GM04503 (cell line): ENCODE measurements at places on chromosomes 12 and 14.
A peak's percentile ranks its signal among the peaks of the same experiment; 100 is the strongest.

- no peak for DNase-seq
Measured at GRCh38 chr12:26890784-26891183, 47.0 kb downstream of the INTS13 start.

DNA sequence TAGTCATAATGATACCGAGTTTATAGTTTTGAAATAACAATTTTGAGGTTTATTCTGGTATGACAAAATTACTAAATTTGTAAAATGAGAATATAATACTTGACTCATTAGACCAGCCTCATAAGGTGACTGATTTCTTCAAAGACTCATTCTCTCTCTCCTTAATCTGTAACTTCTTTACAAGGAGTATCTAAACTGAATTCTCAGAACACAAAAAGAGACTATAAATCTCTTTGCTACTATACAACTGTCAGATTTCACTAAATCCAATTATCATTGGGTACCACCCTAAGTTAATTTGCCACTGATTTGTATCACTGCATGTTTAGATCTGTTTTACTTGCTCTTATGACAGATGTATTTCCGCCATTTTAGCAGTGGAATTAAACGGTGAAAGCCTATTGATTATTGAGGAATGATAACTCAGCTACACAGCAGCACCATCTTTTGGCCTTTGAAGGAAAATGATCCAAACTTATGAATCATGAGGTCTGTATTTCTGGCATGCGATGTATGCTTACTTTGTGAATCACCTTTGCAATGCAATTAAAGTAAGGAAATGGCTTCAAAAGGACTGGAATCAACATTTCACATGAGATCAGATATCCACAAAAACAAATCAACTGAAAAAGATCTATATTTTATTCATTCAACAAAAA lies 161.2 kb downstream of the RERGL start:
- DNase-seq: peak; percentile 6

- no peak for DNase-seq
Measured at GRCh38 chr12:53510181-53510812, 3.0 kb upstream of the NPFF start.

DNA sequence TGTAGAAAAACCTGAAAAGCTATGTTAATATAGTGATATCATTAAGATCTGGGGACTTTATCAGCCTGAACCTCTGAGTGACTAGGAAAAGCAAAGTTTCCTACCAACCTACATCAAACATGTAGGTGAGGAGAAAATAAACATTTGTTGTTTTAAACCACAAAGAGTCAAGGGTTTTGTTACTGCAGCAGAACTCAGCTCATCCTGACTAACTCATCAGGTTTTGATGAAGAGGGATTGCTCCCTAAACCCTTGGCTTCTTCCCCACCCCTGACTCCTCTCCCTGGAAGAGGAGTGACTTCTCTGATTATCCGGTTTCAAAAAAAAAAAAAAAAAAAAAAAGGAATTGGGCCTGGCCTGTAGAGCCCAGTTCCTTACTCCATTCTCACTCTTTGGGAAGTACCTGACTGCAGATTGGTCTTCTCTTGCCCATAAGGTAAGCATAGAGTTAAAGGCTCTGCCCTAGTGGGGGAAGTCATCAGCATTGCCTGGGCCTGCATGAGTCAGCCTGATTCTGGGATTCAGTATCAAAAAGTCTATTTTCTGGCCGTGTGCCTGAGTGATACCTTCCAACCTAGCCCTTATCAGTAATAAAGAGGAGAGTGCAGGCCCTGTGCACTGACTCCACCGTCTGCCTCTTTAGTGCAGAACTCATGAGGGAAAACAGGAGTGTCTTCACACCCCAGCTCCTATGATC lies 16.9 kb downstream of the BDKRB1 start:
- no peak for DNase-seq

DNA sequence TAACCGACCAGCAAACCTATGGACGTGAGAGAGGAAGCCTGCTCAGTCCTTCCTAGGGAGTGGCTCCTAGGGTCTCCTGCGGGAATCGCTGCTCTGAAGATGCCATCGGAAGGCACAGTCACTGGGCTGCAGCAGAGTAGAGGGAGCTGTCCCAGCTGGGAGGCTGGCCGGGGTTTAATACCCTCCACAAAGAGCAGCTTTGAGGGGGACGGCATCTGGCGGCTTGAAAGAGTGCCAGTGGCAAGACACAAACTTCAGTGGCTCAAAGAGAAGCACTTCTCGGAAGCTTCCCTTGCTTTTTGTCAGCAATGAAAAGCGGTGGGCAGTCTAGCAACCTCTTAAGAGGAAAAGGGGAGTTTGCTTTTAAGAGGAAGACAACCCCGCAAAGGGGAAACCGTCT lies 114.6 kb downstream of the TMEM132C start:
- DNase-seq: no peak

- DNase-seq: no peak
Measured at GRCh38 chr12:25833657-25834056, 124.8 kb upstream of the RASSF8 start.

DNA sequence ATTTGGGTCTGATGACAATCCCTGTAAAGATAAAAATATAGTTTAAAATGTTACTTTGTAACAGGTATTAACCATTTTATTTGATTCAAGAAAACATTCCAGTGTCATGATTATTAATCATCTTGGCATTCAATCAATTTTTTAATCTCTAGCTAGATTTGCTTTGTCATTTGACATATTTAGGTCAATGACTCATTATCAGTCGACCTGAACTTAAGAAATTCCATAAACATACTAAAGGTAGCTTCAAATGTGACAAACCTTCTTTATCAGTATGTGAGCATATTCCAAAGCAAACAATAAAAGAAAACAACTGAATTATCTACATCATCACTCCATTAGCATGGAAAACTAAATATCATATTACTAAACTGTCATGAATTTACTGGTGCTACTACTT lies 50.8 kb upstream of the CDKL1 start:
- DNase-seq: no peak

DNA sequence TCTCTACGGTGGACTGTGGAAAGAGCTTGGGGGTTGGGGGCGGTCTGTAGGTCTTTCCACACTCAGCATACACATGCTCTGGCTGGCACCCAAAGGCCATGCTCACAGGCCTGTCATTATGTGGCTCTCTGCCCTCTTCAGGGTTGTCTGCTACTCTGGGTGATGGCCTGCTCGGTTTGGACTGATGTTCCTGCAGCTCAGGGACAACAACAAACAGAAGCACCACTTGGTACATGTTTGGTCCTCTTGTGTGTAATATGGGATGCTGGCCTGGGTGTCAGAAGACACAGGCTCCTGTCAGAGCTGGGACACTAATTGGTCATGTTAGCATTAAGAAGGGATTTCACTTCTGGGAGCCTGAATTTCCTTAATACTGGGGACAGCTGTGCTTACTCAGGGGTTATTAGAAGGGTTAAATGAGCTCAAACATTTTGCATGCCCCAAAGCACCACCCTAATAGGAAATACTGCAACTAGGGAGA lies 32.7 kb upstream of the SELPLG start:
- no peak for DNase-seq

GRCh38 chr14:65107200-65107599 lies 4.9 kb upstream of the MAX start:
- no peak for DNase-seq

DNA sequence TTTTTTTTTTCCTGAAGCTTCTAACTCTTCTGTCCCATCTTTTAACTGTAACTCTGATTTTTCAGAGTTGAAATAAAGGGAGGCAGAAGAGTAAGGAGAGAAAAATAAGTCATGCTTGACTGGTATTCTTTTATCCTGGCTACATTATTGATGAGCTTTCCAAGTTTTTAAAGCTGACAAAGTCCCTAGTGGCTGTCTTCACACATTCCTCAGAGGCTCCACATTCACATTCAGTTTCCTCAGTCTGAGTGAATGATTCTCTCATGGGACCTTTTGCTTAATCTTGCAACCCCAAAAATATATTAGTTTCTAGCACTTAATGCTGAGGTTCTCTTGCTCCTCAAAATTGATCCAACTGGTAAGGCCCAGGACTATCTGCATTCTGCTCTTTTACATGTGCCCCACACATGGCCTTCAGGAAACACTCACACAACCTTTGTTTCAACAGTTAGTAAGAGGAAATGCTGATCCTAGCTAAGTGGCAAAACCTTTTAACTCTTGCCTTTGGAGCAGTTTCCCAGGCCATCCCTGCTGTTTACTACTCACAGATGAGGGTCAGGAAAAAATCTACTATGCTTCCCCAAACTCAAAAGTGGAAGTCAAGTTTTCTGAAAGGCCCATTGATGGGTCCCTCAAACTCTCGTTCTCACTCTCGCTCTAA lies 61.7 kb upstream of the SLC6A15 start:
- peak; percentile 1 for DNase-seq

DNA sequence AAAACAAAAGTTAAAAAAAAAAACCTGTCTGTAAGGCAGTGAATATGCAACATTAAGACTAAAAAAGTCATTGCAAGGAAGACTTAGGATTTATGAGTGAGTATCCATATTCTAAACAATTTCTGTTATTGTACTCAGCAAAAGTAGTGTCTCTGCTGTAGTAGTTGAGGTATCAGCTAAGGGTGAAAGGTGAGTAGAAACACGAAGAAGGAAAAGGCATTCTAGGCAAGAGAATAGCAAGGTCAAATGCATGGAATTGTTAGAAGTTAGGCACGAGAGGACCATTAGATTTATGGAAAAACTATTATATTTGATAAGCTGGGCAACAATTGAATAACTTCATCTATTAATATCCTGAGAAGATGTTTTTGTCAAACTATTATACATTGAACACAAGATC lies 1.8 kb downstream of the EID3 start:
- DNase-seq: no peak

GRCh38 chr14:31596342-31597095 lies 35.3 kb downstream of the NUBPL start:
- peak; percentile 27 for DNase-seq

- DNase-seq: no peak
Measured at GRCh38 chr12:121248622-121249021, 38.7 kb downstream of the P2RX4 start.

GRCh38 chr12:8078398-8078797 lies 3.7 kb upstream of the NECAP1 start:
- no peak for DNase-seq

DNA sequence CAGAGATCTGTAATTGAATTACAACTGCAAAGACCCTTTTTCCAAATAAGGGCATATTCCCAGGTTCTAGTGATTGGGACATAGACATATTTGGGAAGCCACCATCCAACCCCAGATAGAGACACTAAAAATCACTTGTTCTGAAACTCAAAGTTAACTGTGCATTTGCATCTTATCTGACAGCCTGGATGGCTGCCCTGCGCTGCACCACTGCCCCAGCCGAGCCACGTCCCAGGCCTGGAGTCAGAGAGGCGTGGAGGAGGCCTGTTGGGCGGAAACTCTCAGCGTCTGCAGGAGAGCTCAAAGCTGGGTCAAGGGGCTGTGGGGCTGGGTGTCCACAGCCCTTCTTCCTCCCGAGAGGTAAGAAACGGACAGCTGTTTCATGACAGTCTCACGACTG lies 124.4 kb downstream of the RIMBP2 start:
- no peak for DNase-seq

DNA sequence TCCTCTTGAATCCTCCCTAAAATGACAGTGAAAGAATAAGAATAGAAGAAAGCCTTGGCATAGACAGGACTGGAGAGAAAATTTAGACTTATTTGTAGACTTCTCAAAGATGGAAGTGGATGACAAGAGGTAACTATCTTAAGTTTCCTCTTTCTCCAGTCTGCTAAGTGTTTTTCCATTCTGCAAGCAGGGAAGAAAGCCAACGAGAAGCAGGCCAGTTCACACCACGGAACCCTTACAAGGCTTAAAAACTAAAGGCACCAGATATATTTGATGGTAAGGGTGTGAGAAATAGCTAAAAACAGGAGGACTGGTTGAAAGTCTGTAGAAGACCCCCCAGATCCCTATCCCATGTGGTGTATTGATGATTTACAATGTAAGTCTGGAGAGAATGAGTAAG lies 82.9 kb upstream of the GPHB5 start:
- no peak for DNase-seq

DNA sequence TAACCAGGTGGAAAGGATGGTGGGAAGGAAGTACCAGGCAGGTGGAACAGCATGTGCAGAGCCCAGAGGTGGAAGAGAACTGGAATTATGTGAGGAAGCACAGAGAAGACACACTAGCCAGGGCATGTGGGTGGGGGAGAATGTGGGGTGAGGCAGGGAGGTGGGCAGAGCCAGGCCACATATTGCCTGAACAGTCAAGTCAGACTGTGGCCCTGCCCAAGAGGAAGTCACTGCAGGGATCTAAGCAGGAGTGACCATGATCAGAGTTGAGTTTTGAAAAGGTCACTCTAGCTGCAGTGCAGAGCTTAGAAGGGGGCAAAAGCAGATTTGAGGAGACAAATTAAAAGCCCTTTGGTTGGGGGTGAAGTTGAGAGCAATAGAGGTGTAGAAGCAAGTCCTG lies 114.0 kb upstream of the SLC38A2 start:
- DNase-seq: no peak

DNA sequence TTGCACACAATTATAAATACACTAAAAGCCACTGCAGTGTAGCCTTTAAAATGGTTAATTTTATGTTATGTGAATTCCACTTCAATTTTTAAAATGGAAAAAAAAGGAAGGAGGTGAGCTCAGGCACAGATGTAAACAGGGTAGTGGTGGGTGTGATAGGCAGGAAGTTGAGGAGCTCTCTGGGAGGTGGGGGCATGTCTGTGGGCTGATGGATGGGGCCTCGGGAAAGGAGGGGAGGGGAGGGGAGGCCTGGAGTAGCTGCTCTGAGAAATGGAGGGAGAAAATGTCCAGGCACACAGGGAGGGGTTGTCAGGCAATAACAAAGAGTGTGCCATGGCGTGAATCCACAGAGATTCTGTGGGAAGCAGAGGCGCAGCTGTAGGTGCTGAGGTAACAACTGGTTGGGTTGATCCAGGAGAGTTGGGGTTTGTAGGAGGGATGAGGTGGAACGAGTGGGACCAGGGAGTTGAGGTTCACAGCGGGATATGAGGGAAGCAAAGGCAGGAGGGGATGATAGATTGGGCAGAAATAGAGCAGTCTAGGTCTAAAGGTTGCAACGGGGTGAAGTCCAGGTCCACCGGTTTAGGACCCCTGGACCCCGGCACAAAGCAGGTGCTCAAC lies 57.2 kb downstream of the LTBP2 start:
- DNase-seq: no peak

- no peak for DNase-seq
Measured at GRCh38 chr12:76947304-76947703, 68.5 kb upstream of the CSRP2 start.

GRCh38 chr14:64572386-64573104 lies 22.8 kb downstream of the PPP1R36 start:
- no peak for DNase-seq

- no peak for DNase-seq
Measured at GRCh38 chr14:71115821-71116567, 208.7 kb downstream of the PCNX1 start.

GRCh38 chr14:24064091-24064795 lies 7.1 kb upstream of the CPNE6 start:
- no peak for DNase-seq
